NCI-H187 (cell line): ENCODE measurements at places on chromosomes 5 and 9.

GRCh38 chr5:170493028-170493820, 10.6 kb upstream of the KCNIP1 start:
- no peak for DNase-seq

- DNase-seq: no peak
Measured at GRCh38 chr9:120405134-120405533, 174.8 kb downstream of the CDK5RAP2 start.

DNA sequence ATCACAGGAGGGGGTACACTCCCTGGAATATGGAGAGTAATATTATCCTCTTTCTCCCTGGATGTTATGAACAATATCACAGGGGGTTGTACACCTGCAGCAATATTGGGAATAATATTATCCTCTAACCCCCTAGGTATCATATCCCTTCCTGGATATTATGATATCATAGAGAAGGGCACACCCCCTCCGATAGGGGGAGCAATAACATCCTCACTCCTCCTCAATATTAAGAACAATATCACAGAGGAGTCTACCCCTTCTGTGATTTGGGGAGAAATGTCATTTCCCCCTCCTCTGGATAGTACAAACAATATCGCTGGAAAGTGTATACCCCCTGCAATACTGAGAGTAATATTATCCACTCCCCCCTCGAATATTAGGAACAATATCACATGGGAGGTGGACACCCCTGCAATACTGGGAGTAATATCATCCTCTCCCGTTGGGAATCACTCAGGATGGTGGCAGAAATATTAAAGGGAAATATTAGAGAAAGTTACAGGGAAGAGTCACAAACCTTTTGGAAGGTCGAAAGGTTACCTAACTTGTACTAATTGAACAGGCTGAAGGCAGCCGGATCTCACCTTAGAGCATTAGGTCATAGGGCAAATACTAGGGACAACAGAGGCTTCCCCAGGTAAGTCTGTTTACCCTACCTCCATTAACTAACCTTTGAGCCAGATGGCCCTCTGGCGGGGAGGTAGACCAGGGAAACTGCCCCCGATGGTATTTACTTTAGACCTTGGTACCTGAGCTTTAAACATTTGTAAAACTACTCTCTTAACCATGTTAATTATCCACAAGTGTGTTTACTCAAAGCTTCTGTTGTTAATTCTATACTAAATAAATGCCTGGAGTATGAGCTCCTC, 57.5 kb upstream of the FREM1 start:
- DNase-seq: no peak

GRCh38 chr9:106283769-106284168, 579.2 kb upstream of the ZNF462 start:
- no peak for DNase-seq

DNA sequence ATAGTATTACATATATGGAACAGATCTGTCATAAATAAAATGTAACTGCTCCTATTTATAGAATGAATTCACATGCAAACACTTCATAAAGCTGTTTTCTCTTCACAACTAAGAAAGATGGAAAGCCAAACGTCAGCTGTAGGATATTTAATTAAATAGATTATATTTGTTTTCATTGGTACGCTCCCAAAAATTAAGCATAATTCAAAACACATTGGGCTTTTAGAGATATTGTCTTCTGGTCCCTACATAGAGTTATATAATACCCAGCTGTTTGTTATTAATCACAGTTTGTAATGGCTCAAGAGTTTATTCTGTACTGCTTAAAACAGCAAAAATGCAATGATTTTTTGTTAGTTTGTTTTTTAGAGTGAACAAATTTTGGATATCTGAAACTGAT, 61.2 kb downstream of the MRPS30 start:
- no peak for DNase-seq

- no peak for DNase-seq
Measured at GRCh38 chr5:120388016-120388781, 75.9 kb upstream of the PRR16 start.

DNA sequence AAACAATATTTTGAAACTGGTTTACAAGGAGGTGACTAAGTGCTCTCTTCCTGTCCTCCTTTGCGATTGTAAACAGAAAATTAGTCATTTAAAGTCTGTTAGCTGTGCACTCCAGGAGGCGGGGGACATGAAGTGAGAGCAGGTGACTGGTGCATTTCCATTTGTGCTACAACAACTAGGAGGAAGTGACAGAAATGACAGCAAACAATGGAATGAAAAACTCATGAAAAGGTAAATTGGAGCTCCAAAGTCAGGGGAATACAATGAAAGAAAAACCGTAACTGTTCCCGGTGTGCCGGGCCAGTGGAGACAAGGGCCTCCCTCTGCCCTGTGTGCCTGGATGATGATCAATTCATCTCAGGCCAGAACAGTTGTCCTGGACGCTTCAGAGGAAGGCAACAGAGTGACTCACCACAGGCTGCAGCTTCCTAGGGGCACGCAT, 439.9 kb downstream of the GADD45G start:
- DNase-seq: peak; percentile 18

GRCh38 chr5:74259572-74259971, 381.0 kb downstream of the ENC1 start:
- no peak for DNase-seq

GRCh38 chr5:91098541-91098940, 284.6 kb downstream of the ARRDC3 start:
- no peak for DNase-seq

GRCh38 chr5:152084476-152084875, 159.8 kb upstream of the GLRA1 start:
- no peak for DNase-seq

DNA sequence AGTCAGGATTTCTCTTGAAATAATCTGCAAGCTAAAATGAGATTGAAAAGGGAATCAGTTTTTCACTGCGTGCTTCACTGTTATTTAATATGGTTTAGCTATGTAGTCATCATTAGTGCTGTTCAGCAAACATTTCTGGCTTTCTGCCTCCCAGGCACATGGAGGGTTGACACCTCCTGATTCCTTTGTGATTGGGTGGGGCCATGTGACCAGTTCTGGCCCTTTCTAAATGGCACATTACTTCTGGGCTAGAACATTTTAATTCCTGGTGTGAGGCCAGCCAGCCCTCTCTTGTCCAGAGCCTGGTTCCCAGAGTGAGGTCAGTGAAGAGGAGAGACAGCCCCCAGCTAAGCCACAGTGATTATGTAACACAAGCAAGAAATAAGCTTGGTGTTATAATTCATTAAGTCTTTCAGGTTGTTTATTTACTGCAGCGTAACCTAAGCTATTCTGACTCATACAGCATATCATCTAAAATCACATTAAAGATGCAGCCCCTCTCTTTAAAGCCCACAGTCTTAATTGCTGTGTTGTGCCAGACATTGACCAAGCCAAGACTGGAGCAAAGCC, 17.4 kb upstream of the ARSI start:
- DNase-seq: no peak

DNA sequence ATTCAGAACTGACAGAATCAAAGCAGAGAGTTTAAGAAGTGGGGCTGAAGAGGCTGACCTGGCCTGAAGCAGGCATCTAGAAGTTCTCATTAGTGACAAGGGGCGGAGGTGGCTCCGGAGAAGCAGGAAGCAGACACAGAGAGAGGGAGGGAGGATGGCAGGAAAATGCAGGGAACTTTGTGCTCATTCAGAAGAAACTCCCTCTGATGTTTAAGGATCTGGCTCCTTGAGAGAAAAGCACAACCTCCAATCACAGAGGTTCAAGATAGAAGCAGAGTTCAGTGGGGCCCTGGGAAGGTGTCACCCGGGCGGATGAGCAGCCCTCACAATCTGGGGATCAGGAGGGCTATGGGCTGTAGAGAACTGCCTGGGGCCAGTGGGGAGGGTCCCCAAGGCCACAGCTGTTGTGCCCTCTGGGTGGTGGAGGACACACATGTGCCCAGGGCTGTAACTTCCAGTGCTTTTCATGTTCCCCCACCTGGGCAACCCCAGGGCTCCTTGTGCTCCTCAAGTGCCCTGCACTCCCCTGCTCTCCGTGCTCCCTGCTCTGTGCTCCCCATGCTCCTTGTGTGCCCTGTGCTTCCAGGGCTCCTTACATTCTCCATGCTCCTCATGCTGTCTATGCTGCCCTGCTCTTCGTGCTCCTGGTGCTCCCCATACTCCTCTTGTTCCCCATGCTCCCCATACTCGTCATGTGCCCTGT, 51.4 kb downstream of the TRIP13 start:
- DNase-seq: no peak

DNA sequence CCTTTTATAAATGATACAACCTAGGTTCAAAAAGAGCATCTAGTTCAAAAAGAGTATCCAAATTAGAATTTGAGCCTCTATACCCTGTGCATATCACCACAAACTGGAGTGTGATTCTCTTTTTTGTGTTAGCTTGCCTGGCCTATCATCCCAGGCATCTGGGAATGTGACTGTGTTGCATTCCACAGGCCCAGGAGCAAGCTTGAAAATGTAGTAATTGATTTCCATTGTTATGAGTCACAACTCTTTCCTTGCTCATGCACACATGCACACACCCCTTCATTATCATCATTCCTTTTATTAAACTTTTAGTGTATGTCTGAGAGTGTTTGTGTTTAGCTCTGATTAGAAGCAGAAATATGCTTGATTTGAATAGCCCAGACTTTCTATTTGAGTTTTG, 75.2 kb downstream of the FCHO2 start:
- DNase-seq: no peak
